ENCODE measurements at places on chromosomes 7 and 10. TPM values are rescaled to one million over a fixed set of nuclear protein-coding genes. Genes with fewer than 3 reads are reported as not detected.

C10orf95 gene
- total RNA-seq, result not detected

CASP7 gene
- 18.9 TPM for total RNA-seq

EDRF1 gene
- 63.4 TPM for total RNA-seq

SAMD9L gene
- not detected for total RNA-seq

RADIL gene
- total RNA-seq, result 5.8 TPM

Data from neural progenitor cell (in vitro differentiated cells).